AG04449 (cell line): ENCODE measurements at places on chromosomes 13 and 19.

GRCh38 chr13:30045916-30046704, 195.7 kb upstream of the UBL3 start:
- DNase-seq = peak; percentile 67

- no peak for DNase-seq
Observed at GRCh38 chr19:27776020-27776419, 1436.9 kb downstream of the UQCRFS1 start.

GRCh38 chr19:38375748-38376147, 1.4 kb downstream of the PSMD8 start:
- DNase-seq = no peak

DNA sequence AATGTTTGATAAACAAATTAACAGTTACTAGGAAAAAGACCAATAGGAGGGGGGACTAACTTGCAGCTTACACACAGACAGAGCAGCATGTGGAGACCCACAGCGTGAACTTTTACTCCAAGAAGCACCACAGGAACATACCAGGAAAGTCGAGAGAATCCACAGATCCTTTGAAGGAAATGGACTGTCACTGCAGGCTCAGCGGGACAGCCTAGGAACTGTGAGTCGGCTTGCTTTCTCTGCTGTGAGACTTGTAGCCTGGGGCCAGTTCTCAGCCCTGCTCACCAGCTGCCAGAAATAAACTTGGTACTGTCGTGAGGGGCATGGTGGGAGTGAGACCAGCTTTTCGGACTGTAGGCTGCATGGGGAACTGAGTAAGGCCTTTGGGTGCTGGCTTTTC, 1211.5 kb downstream of the PCDH17 start:
- DNase-seq = no peak

DNA sequence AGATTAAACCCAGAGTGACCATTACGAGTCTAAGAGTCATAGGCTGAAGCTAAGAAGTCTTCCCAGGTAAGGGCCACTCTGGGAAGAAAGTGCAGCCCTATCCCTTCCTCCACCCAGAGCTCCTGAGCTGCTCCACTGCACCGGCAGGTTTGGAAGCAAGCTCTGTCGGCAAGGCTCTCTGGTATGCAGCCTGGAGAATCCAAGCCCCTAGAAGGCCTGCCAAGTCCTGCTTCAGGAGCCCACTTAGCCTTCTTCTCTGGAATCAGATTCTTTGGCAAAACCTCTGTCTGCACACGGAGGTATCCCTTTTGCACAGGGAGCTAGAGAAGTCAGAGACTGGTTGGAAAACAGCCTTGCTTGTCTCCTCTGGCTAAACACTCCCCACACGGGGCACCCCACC, 58.5 kb downstream of the CEBPG start:
- no peak for DNase-seq

DNA sequence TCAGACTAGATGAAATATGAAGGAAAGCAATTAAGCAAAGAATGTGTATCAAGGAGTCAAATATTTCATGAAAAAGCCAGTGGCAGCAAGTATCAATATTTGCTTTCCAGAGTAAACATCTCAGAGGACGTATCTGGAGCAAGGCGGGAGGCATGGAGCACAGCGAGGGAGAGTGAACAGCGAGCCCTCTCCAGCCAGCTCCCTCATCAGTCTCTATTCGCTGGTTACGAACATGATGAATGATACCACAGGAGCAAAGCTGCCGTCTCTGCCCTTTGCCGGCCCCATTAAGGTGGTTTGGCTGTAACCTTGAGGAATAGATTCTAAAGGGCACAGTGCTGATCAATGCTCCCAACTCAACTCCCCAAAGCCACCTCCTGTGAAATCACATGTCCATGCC, 95.8 kb downstream of the CCNA1 start:
- DNase-seq = no peak

GRCh38 chr19:2337329-2337707, 8.8 kb downstream of the SPPL2B start:
- no peak for DNase-seq

DNA sequence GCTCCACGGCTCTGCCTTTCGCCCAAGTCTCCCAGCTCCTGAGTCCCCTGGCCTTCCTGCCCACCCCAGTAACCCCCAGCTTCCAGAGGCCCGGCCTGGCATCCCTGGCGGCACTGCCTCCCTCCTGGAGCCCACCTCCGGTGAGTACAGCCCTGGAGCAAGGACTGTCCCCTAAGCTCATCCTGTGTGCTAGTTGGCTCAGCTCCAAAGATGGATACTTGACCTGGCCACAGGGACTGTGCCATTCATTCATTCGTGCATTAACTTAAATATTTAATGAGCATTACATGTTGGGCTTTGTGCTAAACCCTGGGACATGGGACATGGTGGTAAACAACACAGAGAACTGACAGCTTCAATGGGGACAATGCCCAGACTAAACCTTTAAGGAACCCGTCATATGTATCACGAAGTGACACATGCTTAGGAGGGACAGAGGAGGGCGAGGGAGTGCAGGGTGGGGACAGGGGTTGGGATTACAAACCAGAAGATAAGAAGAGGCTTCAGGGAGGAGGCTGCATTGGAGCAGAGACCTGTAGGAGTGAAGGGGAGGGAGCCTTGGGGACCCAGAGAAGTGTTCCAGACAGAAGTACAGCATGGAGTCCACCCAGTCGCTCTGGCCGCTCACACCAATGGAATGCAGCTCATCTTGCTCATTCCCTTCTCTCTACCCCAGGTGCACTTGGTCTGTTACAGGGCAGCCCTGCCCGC, 6.9 kb upstream of the OVOL3 start:
- DNase-seq = no peak

GRCh38 chr13:43232144-43232872, 208.9 kb downstream of the DNAJC15 start:
- no peak for DNase-seq

GRCh38 chr19:17997969-17998826, 9.8 kb upstream of the ARRDC2 start:
- DNase-seq = no peak

GRCh38 chr13:28370448-28370847, 124.5 kb downstream of the FLT1 start:
- DNase-seq = no peak

DNA sequence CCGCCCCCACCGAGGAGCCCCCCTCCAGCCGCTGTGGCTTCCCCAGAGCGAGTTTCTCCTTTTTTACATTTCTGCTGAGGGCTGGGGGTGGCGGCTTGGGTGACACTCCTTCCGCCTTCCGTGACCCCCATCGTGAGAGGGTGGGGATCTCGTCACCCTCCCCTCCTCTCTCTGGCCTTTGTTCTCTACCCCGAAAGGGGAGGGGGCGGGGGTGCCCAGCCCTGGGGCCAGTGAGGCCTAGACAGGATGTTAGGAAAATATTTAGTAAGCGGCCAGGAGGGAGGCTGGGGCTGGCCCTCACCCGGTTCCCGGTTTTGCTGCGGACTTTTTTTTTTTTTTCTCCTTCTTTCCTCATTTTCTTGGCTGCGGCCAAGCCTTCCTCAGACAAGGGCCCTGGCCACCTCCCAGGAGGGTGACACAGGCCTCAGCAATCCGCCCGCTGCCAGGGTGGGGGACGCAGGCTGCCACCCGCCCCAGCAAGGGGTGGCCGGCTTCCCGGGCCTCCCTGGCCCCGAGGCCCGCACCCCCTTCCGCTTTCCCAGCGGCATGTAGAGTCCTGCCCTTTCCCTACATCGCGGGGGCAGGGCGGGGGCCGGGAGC, 3.9 kb downstream of the MIDN start:
- DNase-seq = no peak

GRCh38 chr13:97339019-97339987, 94.7 kb upstream of the RAP2A start:
- DNase-seq = peak; percentile 71

DNA sequence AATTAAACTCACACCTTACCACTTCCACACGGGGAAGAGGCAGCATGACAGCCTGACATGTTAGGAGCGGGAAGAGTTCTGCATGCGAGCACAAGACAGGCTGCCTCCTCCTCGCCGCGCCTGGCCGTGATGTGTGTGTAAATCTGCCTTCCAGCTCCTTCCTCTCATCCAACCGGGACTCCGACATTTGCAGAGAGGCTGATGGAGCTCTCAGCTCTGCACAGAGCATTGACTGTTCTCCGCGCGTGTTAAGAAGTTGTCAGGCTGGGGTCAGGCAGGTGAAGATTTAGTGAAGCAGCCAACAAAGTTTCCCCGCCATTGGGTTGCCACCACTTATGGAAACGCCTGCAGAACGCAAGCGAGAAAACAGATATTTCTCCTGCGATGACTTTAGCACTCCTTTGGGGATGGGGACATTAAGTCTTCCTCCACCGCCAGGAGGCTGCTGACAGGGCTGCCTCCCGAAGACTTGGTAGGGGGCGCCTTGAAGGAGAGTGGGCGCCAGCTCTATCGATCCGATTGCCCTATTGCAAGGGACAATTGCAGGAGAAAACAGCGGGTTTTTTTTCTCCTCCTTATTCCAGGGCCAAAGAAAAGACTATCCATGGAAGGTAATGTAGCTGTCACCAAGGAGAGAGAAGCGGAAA, 213.9 kb upstream of the TSHZ3 start:
- no peak for DNase-seq

- DNase-seq = no peak
Observed at GRCh38 chr13:31101472-31102170, 60.1 kb downstream of the HSPH1 start.

GRCh38 chr13:28320209-28320608, 174.7 kb downstream of the FLT1 start:
- DNase-seq = no peak

- no peak for DNase-seq
Observed at GRCh38 chr13:80654638-80655249, 313.8 kb upstream of the SPRY2 start.

- no peak for DNase-seq
Observed at GRCh38 chr13:29453617-29454011, 141.9 kb downstream of the SLC7A1 start.

DNA sequence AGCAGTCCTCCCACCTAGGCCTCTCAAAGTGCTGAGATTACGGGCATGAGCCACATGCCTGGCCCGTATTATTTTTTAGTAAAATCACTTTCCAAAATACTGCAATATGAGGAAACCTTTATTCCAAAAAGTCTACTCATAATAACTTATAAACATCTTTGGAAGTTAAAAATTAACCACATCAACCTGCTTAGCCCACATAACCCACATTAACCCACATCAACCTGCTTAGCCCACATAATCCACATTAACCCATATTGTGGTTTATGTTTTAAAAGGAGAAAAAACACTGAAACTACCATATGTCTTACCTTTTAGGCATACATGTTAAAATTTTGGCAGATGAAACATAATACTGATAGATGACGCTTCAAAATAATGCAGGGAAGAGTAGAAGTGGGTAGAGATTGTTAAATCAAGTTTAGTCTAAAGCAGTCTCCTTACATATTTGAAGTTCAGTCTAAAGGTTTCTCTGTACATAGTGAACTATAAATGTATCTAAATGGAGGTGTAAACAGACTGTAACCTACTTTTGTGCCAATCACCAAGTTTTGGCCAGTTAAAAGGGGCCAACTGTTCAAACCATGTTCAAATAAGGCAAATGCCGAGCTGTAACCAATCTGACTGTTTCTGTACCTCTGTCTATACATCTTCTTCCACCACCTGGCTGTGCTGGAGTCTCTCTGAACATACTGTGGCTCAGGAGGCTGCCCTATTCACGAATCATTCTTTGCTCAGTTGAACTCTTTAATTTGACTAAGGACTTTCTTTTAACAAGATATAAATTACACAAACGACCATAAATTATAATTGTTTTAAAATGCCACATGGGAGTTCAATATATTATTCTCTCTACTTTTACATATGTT, 14.5 kb downstream of the KPNA3 start:
- DNase-seq = no peak

DNA sequence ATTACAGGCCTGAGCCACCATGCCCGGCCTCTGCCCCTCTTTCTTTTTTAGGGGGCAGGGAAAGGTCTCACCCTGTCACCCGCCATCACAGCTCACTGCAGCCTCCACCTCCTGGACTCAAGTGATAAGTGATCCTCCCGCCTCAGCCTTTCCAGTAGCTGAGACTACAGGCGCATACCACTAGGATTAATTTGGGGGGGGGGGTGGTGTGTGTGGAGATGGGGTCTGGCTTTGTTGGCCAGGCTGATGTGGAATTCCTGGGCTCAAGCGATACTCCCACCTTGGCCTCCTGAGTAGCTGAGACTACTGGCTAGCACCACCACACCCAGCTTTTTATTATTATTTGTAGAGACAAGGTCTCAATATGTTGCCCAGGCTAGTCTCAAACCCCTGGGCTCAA, 4.2 kb downstream of the APOE start:
- no peak for DNase-seq

GRCh38 chr13:62280590-62280989, 864.9 kb upstream of the PCDH20 start:
- no peak for DNase-seq

GRCh38 chr19:55487924-55488687, at the start of gene SSC5D:
Gene SSC5D (plus strand): TSS chr19:55488436. CDS start chr19:55488590, 154 bp downstream.
- no peak for DNase-seq

DNA sequence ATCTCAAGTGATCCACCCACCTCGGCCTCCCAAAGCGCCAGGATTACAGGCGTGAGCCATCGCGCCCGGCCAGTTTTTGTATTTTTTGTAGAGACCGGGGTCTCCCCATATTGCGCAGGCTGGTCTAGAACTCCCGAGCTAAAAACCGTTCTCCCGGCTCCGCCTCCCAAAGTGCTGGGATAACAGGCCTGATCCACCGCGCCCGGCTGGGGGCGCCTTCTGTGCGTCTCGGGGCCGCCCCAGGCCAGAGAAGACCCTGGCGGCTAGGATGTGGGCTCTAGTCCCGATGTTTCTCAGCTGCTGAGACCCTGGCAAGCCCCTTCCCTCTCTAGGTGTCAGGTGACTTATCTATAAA, 3.6 kb downstream of the ARHGAP45 start:
- no peak for DNase-seq

DNA sequence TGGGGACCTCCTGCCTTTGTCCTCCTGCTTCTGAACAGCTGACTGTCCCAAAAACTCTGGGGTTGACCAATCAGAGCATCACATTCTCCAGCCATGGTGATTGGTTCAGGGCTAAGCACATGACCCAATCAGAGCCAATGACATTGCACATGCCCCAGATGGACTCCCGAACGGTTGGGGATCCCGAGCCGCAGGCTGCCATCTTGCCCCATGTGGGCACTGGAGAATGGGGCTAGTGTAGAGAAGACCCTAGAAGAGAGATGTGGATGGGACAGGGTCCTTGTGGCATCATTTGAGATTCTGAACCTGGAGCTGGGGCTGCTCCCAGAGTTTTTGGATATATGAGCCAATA, 31.3 kb upstream of the PEPD start:
- no peak for DNase-seq
